Inflammatory macrophage treated with lipopolysaccharide for 1 hour (primary cell): ENCODE measurements at places on chromosomes 5 and 9.
A peak's percentile ranks its signal among the peaks of the same experiment; 100 is the strongest.

- no peak for DNase-seq
These were observed 30.3 kb upstream of the PUM3 start for GRCh38 chr9:2874001-2874750.

GRCh38 chr5:59209758-59210359 lies 627.0 kb downstream of the RAB3C start:
- no peak for DNase-seq

DNA sequence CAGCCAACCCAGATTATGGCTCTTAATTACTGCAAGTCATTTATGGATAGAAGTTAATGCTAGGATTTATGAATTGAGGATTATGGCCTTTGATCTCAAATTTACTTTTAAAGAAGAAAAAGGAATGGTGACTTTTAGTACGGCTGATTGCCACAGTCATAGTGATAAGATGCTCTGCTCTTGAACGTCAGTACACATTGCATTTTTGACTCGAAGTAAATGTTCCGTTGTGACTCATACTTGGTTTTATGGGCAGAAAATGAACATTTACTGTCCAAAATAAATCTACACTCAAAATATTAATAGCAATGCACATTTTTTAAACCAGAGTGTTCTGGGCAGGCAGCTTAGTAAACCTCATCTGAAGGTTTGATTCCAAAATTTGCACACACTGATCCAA lies 830 bp downstream of the ADAMTSL1 start:
- no peak for DNase-seq

- no peak for DNase-seq
These were observed 201.7 kb upstream of the NFIL3 start for GRCh38 chr9:91625331-91625730.

DNA sequence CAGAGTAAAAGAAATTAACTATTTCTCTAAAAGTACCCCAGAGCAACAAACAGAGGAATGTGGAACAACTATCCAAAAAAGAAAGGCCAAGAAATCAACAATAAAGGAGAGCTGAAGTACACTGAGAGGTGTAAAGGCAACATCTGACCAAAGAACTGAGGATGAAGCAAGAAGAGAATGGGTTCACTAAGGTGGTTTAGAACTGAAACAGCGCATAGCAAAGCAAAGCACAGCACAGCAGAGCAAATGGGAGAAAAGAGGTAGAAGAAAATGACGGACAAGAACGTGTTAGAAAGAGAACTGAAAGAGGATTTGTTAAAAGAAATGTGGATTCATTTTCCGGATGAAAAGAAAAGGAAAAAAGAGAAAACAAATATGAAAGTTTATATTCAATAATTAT lies 25.8 kb downstream of the RFX3 start:
- no peak for DNase-seq

DNA sequence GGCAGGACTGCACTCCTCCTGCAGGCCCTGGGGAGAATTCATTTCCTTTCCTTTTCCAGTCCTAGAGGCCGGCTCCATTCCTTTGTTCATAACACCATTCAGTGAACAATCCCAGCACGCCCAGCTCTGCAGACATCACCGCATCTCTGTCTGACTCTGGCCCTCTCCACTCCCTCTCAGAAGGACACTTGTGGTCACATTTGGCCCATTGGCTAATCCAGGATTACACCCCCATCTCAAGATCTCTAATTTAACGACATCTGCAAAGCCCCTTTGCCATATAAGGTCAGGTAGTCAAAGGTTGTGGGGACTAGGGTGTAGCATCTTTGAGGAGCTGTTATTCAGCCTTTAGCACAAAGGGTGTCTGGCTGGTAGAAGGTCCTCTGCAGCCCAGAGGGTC lies 185.0 kb upstream of the DAP start:
- no peak for DNase-seq

GRCh38 chr9:123329329-123329955 lies 26.6 kb upstream of the CRB2 start:
- peak; percentile 56 for DNase-seq

- DNase-seq: peak; percentile 80
These were observed 26.4 kb downstream of the TNPO1 start for GRCh38 chr5:72842816-72843215.

- DNase-seq: no peak
These were observed 272.7 kb downstream of the TLE1 start for GRCh38 chr9:81416476-81417298.

- no peak for DNase-seq
These were observed 16.0 kb downstream of the TLE1 start for GRCh38 chr9:81673310-81673709.
